ENCODE measurements at places on chromosomes 7 and 10. TPM values are rescaled to one million over a fixed set of nuclear protein-coding genes. Genes with fewer than 3 reads are reported as not detected.

- no peak overlapping the region for H3K27ac ChIP-seq
- DNase-seq, result no peak
- H3K4me3 ChIP-seq, result no peak overlapping the region
- peaks cover 5% of the 10 kb centered on the region for H3K4me1 ChIP-seq
- no peaks in the 10 kb centered on the region for H3K27me3 ChIP-seq
- no peaks in the 10 kb centered on the region for H3K36me3 ChIP-seq
Measured at GRCh38 chr10:103197903-103198302, 4.8 kb upstream of the NT5C2 start.

NME8 gene
- 0.44 TPM for total RNA-seq

GRCh38 chr7:96920713-96921112 lies 84.6 kb upstream of the DLX6 start:
- H3K4me1 ChIP-seq, result no peaks in the 10 kb centered on the region
- no peak overlapping the region for H3K27ac ChIP-seq
- no peaks in the 10 kb centered on the region for H3K36me3 ChIP-seq
- no peaks in the 10 kb centered on the region for H3K27me3 ChIP-seq
- no peak for DNase-seq

GRCh38 chr10:16481052-16481728 lies 40.5 kb downstream of the C1QL3 start:
- DNase-seq, result peak; percentile 65
- H3K4me3 ChIP-seq, result no peak overlapping the region
- H3K36me3 ChIP-seq, result no peaks in the 10 kb centered on the region
- no peaks in the 10 kb centered on the region for H3K27me3 ChIP-seq

DNA sequence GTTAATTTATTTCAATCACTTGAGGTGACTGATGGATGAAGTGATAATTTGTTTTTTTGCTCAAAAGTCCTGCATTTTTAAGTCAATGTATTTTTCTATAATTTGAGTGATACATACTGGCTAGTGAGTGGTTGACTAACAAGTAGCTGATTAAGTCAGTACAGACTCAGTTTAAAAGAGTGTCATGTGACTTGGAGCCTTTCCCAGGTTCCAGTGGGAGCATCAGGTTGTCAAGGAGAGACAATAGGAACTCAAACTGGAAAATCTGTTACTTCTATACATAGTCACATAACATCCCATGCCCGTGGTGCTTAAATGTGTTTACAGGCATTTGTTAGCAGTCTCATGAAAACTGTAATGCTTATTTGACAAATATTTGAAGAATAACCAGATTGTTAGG lies 154.7 kb downstream of the ANK3 start:
- DNase-seq, result no peak
- H3K4me3 ChIP-seq, result no peak overlapping the region
- no peaks in the 10 kb centered on the region for H3K4me1 ChIP-seq
- H3K36me3 ChIP-seq, result no peaks in the 10 kb centered on the region
- no peaks in the 10 kb centered on the region for H3K27me3 ChIP-seq

GRCh38 chr7:112708236-112708635 lies 82.0 kb downstream of the TMEM168 start:
- H3K27me3 ChIP-seq, result no peaks in the 10 kb centered on the region
- no peak for DNase-seq
- no peaks in the 10 kb centered on the region for H3K4me1 ChIP-seq
- H3K36me3 ChIP-seq, result no peaks in the 10 kb centered on the region
- H3K4me3 ChIP-seq, result no peak overlapping the region
- no peak overlapping the region for H3K27ac ChIP-seq

DNA sequence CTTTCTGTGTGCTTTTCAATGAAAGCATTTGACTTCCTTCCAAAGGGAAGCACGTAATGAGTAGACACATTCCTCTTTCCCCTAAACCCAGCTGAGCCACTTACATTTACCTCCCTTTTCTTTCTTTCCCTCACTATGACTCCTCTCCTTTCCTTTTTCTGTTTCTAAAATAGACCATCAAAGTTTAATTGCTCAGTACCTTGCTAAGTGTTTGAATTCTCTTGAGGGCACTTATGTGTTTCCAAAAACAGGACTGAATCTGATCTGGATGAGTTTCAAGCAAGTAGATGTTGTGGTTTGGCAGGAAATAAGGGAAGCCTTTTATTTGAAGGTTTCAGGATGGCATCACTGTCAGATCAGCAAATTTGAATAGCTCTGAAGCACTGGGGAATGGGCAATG lies 396.2 kb downstream of the REEP3 start:
- no peak overlapping the region for H3K4me3 ChIP-seq
- no peaks in the 10 kb centered on the region for H3K36me3 ChIP-seq
- no peaks in the 10 kb centered on the region for H3K4me1 ChIP-seq
- DNase-seq, result no peak
- H3K27me3 ChIP-seq, result no peaks in the 10 kb centered on the region
- no peak overlapping the region for H3K27ac ChIP-seq

DNA sequence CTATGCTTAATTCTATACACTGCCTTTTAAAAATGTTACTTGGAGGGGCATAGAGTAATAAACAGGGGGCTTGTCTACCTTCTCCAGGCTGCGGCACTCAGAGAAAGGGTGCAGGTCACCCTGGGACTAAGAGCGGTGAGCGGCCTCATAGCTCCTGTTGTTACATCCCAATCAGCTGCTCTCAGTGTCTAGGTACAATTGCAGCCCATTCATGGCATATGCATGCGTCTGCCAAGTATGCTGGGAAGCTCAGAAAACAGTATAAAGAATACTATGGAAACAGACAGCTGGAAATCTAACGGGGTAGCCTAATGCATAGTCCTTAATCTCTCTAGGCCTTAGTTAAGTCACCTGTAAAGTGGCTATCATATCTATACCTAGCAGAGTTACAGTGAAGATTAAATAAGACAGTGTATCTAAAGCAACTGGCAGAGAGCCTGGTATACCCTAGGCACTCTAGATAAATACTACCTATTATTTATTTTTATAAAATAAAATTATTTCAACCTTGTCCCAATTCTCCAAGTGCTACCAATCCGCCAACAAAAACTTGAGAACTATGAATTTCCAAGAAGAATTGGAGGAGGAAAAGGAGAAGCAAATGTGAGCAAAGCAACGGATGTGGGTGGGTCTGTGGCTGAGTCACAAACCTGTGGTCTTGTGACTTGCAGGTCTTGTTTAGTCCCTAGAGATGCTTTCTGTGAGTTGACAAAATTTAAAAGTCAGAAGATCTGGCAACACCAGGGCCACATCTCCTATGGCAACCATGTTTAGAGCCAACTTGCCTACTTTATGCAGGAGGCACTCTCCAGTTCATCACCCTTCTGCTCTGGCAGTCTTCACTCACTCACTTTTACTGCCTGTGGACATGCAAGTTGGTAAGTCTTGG lies 183.0 kb downstream of the RAPGEF5 start:
- H3K27me3 ChIP-seq, result no peaks in the 10 kb centered on the region
- no peaks in the 10 kb centered on the region for H3K4me1 ChIP-seq
- no peak for DNase-seq
- no peak overlapping the region for H3K27ac ChIP-seq
- H3K36me3 ChIP-seq, result no peaks in the 10 kb centered on the region
- H3K4me3 ChIP-seq, result no peak overlapping the region

GRCh38 chr10:42753507-42754154 lies 29.0 kb upstream of the BMS1 start:
- H3K27me3 ChIP-seq, result peaks cover 11% of the 10 kb centered on the region
- H3K4me3 ChIP-seq, result peak overlapping the region; percentile 55
- DNase-seq, result peak; percentile 14
- H3K4me1 ChIP-seq, result no peaks in the 10 kb centered on the region
- no peak overlapping the region for H3K27ac ChIP-seq
- no peaks in the 10 kb centered on the region for H3K36me3 ChIP-seq

GRCh38 chr7:35492451-35493175 lies 202.3 kb downstream of the HERPUD2 start:
- H3K4me1 ChIP-seq, result no peaks in the 10 kb centered on the region
- H3K27ac ChIP-seq, result no peak overlapping the region
- H3K36me3 ChIP-seq, result no peaks in the 10 kb centered on the region
- H3K27me3 ChIP-seq, result no peaks in the 10 kb centered on the region
- peak; percentile 9 for DNase-seq

- no peaks in the 10 kb centered on the region for H3K27me3 ChIP-seq
- no peak for DNase-seq
- peaks cover 2% of the 10 kb centered on the region for H3K4me1 ChIP-seq
- no peaks in the 10 kb centered on the region for H3K36me3 ChIP-seq
- no peak within 1 kb of the TSS for H3K4me3 ChIP-seq
Measured at GRCh38 chr10:73641328-73642060, at the start of gene MYOZ1. MYOZ1 (minus strand) TSS chr10:73641474; CDS start chr10:73640017, 1,457 bp downstream.

GRCh38 chr7:157980774-157981173 lies 606.8 kb downstream of the PTPRN2 start:
- no peaks in the 10 kb centered on the region for H3K27me3 ChIP-seq
- H3K27ac ChIP-seq, result no peak overlapping the region
- H3K4me1 ChIP-seq, result no peaks in the 10 kb centered on the region
- no peak for DNase-seq
- H3K4me3 ChIP-seq, result no peak overlapping the region

- no peaks in the 10 kb centered on the region for H3K4me1 ChIP-seq
- DNase-seq, result no peak
- H3K36me3 ChIP-seq, result no peaks in the 10 kb centered on the region
- H3K27me3 ChIP-seq, result no peaks in the 10 kb centered on the region
- no peak overlapping the region for H3K27ac ChIP-seq
Measured at GRCh38 chr7:94142281-94142680, 138.1 kb upstream of the BET1 start.

GRCh38 chr7:87831097-87831496 lies 45.1 kb downstream of the SLC25A40 start:
- H3K4me3 ChIP-seq, result no peak overlapping the region
- no peaks in the 10 kb centered on the region for H3K36me3 ChIP-seq

- H3K4me1 ChIP-seq, result peaks cover 5% of the 10 kb centered on the region
- H3K27ac ChIP-seq, result no peak overlapping the region
- no peak for DNase-seq
- no peak overlapping the region for H3K4me3 ChIP-seq
- H3K36me3 ChIP-seq, result no peaks in the 10 kb centered on the region
- no peaks in the 10 kb centered on the region for H3K27me3 ChIP-seq
Measured at GRCh38 chr10:23870651-23871610, 338.0 kb upstream of the KIAA1217 start.

GRCh38 chr7:137920637-137921399 lies 74.0 kb upstream of the DGKI start:
- peaks cover 18% of the 10 kb centered on the region for H3K4me1 ChIP-seq
- DNase-seq, result peak; percentile 75
- H3K27me3 ChIP-seq, result no peaks in the 10 kb centered on the region
- no peak overlapping the region for H3K4me3 ChIP-seq
- H3K27ac ChIP-seq, result peak overlapping the region; percentile 36
